ENCODE measurements at places on chromosomes 3 and 15.
A peak's percentile ranks its signal among the peaks of the same experiment; 100 is the strongest.

GRCh38 chr15:26891448-26892181 lies 24.8 kb downstream of the GABRA5 start:
- DNase-seq = peak; percentile 13

GRCh38 chr3:23829242-23829934 lies 23.6 kb downstream of the UBE2E1 start:
- no peak for DNase-seq

DNA sequence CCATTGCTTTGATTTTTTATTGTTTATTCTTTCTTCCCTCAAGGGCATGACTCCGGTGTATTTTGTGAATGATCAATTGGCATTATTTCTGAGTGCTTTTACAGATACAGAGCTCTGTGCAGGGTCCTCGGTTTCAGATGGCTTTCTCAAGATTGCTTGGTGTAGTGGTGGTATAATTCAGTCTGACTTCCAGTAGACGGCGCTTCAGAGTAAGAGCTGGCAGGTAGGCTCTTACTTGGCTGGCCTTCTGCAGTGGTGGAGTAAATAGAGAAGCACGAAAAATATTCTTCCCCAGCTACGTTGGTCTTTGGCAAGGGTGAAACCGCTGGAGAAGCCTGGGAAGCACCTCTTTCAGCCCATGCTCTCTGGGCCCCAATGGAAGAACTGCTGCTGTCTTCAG lies 723.0 kb upstream of the BCHE start:
- no peak for DNase-seq

- no peak for DNase-seq
Observed at GRCh38 chr15:40483919-40484318, 13.1 kb downstream of the CHST14 start.

GRCh38 chr3:56423661-56424099 lies 44.6 kb downstream of the ERC2 start:
- DNase-seq = no peak

GRCh38 chr3:2036076-2036475 lies 62.6 kb upstream of the CNTN4 start:
- DNase-seq = no peak

GRCh38 chr3:31960793-31961431 lies 20.1 kb downstream of the OSBPL10 start:
- DNase-seq = peak; percentile 42

DNA sequence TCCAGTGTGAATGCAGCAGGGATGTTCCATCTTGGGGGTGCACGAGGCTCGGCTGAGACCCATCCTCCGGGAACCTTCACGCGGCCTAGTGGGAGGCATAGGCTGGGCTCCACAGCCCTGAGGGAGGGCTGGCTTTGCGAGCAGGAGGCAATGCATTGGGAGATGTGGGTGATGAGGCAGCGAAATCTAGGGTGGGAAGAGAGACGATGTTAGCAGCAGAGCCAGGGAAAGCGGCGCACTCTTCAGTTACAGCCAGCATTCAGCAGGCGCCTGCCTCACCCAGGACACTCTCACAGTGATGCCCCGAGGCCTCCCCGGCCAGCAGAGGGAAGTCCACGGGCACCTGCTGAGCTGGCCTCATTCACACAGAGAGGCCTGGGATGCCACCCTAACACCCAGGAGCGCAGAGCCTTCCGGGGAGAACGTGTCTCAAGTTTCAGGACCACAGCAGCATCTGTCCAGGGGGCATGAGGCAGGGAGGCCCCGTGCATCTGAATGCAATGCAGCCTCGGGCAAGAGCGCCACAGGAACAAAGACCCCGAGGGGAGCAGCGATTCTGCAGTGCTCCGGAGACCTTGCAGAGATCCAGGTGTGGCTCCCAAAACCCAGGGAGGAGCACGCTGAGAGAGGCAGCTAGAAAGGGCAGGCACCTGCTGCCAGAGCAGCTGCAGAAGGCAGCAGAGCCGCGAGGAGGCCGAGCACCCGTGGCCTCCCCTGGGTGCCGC lies 102.4 kb downstream of the NUP210 start:
- no peak for DNase-seq

GRCh38 chr3:32992310-32992686 lies 40.9 kb downstream of the CCR4 start:
- no peak for DNase-seq

GRCh38 chr3:6396631-6397030 lies 464.3 kb upstream of the GRM7 start:
- no peak for DNase-seq

GRCh38 chr3:123346021-123346420 lies 102.9 kb downstream of the ADCY5 start:
- no peak for DNase-seq

DNA sequence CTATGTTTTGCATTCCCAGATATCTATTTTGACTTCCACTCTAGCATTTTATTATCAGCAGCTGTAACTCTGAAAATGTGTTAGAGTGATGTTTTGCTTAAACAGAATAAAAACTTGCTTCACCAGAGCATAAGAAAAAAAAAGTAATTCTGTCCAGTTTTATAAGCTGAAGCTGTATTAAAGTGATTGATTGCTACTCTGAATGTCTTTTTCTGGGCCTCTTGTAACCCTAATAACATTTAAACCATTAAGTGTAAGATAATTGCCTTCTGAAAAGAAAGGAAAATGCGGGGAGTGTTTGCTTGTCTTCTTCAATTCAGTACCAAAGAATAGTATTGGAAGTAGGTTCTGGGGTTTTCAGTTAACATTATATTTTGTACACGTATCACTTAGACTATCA lies 57.9 kb upstream of the UBE2E1 start:
- DNase-seq = no peak

DNA sequence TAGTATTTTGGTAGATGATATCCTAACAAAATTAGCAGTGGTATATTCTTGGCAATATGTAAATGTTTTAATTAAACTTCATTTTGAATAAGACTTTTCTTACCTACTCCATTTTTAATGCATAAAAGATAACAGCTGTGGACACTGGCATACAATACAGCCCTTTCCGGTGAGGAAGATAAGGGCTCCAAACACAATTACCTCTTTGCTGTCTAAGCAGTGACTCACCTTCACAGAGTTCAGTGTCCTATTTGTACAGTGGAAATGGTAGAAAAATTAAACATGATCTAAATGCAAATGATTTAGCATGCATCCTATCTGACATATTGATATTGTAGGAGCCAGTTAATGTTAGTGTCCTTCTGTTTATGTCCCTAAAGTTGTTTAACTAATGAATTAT lies 969.4 kb downstream of the PLOD2 start:
- no peak for DNase-seq

DNA sequence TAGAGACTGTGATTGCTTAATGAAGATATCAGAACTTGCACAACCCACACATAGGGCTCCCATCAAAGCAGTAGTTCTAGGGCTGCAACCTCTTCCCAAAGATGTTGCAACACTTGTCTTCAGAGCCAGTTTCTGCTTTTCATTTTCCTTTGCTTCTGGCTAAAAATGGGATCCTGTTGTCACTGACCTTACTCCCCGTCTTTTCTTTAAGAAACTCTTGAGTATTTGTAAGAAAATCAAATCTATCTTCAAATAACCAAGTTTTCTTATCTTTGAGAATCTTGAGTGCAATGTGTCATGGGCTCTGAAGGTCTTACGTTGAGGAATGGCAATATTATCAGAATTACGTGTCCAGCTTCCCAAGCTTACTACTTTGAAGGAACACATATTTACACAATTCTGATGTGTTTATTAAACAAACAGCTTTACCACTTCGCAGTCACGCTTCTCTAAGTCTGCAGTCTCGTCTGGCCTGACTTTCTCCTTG lies 24.1 kb downstream of the CACNA1D start:
- DNase-seq = no peak

GRCh38 chr3:60017631-60018030 lies 967.8 kb upstream of the CFAP20DC start:
- DNase-seq = peak; percentile 40

DNA sequence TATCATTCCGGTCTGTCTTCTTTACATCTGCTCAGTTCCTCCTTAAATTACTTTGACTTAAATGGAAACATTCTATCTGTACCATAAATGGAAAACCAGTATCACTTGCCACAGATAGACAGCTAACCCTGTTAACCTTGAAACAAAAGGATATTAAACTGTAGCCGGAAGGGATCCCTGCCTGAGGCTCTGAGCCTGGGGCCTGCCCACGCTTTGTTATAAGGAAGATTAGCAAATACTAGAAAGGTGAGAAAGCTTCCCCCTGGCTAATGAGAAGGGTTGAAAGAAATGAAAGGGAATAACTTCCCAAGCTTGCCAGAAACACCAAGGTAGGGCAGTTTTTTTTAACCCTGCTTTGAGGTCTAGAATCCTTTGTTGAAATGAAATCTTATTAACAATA lies 927.6 kb downstream of the FHIT start:
- DNase-seq = no peak

DNA sequence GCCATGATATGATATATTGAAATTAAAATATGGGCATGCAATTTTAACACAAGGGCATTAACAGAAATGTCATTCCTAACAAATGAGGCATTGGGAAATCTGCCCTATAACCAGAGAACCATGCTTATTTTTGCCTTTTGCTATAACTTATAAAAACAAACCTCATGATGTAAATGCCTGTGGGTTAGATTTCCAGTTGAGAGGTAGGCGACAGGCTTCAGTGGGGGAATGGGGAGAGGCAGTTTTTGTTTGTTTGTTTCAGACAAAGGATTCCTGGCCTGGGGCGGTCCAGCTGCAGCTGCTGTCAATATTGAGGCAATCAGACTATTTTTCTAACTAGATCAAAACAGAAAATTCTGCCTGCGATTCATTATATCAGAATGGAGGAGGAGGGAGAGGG lies 490.4 kb upstream of the CFAP20DC start:
- no peak for DNase-seq

DNA sequence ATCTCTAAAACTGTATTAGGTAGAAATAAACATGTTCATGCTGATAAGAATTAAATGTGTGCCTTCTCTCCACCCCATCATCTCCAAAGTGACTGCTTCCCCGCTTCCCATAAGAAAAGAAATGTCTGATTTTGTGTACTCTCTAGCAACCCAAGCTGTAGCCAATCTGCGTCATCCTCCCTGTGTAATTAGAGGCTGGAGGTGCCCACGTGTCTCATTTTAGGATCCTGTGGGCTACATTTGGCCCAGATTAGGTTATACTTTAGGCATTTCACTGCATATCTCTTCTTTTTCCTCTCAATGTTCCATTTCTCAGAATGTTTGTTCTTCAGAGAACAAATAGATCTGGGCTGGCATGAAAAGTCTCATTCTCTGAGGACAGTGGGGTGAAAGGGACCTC lies 19.3 kb upstream of the ZNF148 start:
- no peak for DNase-seq

GRCh38 chr3:98114264-98114663 lies 16.3 kb upstream of the OR5H1 start:
- DNase-seq = no peak

DNA sequence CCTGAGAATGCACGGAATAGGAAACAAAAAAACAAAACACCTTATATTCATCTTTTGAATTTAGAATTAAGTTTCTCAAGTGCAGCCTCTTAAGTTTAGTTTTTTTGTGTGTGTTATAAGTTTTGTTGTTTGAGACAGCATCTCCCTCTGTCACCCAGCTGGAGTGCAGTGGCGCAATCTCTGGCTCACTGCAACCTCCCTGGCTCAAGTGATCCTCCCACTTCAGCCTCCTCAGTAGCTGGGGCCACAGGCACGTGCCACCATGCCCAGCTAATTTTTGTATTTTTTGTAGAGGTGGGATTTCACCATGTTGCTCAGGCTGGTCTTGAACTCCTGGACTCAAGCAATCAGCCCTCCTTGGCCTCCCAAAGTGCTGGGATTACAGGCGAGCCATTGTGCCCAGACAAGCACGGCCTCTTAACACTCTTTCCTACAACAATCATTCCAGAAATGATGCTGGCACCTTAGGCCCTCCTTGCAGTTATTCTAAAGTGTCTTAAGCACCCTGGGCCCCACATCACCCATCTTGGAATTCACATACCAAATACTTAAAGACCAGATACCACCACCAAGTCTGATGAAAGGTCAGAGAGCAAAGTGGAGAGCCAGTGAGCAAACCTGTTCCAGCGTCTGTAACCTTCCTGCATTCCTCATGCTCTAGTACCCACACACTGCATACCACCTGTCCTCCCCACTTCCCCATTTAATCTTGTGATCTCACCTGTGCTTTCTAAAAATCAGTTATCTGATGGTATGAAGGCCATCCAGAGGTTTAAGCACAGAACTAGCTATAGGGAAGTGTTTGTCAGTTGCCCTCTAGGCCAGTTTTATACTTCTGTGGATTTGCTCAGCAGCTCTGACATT lies 6.9 kb upstream of the SPG11 start:
- no peak for DNase-seq

- DNase-seq = no peak
Observed at GRCh38 chr3:63644212-63644797, 8.2 kb upstream of the SNTN start.

DNA sequence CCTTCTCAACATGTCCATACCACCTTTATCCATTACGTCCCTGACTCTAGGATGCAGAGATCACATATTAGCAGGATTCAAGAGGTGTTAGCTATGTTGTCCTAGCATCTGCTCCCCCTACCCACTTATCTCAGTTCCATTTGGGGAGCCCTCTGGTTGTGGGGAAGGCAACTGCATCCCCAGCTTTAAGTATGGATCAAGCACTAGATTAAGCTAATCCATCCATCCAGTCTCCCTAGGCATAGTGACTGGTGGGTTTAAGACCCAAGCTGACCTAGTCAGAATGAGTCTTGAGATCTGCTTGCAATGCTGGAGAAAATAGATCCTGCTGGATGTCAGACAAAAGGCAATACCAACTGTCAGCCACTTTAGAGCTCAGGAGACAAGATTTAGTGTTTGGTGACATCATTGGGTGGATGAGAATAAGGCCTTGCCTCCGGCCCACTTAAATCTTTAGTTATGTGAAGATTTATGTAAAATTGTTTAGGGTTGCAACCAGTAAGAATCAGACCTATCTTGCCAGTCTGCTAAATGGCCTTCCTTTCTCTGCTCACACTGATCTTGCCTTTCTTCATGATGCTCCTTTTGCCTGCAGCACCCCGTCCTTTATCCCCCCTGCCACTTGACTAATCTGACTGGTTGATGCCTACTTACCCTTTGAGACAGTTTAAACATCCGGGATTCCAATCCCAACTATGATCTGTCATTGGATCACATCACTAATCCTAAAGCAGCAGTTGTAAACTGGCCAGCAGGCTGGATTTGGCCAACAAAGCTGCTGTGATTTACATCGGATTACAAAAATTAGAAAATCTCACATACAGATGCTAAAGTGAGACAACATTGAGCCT lies 2.1 kb upstream of the ISY1 start:
- DNase-seq = no peak

DNA sequence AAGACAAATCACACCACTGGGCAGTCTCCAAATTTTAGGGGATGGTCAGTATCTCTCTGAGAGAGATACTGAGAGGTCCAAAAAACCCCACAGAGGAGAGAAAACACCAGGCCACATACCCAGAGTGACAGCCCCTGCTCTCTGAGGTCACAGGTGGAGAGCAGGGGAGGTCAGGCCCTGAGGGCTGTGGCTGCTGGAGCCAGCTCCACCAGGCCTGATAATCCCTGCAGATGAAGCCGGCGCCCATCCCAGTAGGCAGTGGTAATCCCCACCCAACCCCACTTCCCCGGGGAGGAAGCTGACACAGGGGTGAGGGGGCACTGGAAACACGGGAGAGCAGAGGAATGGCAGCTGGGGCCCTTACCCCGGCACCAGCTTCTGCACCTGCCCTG lies 31.2 kb upstream of the SRP14 start:
- DNase-seq = no peak

Measured in NCI-H2029 treated with DMSO at 0.1 percent for 48 hours (cell line).